ENCODE measurements at places on chromosomes 11 and 22. TPM values are rescaled to one million over a fixed set of nuclear protein-coding genes. Genes with fewer than 3 reads are reported as not detected.

DNA sequence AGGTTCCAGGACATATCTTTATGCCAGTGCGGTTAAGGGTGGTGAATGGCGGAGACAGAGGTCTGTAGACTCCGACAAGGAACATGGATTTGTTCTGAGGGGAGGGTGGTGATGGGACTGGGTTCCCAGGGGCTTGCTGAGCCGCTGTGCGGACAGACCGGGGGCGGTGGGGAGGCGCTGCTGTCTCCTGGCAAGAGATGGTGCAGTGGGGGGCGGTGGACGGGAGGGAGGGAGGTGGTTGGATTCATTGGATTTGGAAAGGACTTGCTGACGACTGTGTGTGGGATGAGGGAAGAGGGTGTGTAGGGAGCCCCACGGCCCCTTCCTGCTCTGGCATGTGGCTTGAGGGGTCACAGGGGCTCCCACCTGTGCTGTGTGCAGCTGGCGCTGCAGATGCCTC is 43.2 kb downstream of the FLRT1 start:
- no peak for DNase-seq
- H3K27me3 ChIP-seq = no peaks in the 10 kb centered on the region
- H3K27ac ChIP-seq = no peak overlapping the region
- H3K4me3 ChIP-seq = no peak overlapping the region
- no peaks in the 10 kb centered on the region for H3K36me3 ChIP-seq
- H3K4me1 ChIP-seq = no peaks in the 10 kb centered on the region

Gene PYGM
- total RNA-seq = 17.8 TPM

Gene B3GAT3
- total RNA-seq = 12.7 TPM

Gene INSC
- total RNA-seq = 1.0 TPM

Gene CYB5R2
- total RNA-seq = 1.5 TPM

Gene MTA2
- 30.0 TPM for total RNA-seq

All from right atrium auricular region (tissue), 2 donors.